NCI-H1694 treated with DMSO at 0.1 percent for 48 hours (cell line): ENCODE measurements at places on chromosomes 3 and 15.

GRCh38 chr3:42906070-42906847, at the start of gene ZNF662:
Gene ZNF662, plus strand, starts transcription at chr3:42906142. Its CDS starts 1,973 bp downstream, at chr3:42908115.
- no peak for DNase-seq

DNA sequence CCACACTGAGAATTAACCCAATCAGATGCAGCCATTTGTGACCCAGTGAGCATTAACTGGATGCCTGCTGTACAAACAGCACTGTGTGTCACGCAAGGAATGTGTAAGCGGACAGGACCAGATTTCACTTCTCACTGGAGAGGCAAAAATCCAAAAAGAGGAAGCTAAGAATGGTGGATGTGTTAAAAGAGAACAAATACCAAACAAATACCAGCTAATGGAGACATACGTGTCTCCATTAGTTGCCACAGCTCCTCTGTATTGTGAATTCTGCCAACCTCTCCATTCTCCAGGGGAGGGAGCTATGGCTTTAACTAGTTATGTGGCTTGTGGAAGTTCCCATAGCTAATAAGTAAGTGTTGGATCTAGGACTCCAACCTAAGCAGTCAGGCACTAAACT, 2.6 kb downstream of the LTF start:
- DNase-seq, result no peak

DNA sequence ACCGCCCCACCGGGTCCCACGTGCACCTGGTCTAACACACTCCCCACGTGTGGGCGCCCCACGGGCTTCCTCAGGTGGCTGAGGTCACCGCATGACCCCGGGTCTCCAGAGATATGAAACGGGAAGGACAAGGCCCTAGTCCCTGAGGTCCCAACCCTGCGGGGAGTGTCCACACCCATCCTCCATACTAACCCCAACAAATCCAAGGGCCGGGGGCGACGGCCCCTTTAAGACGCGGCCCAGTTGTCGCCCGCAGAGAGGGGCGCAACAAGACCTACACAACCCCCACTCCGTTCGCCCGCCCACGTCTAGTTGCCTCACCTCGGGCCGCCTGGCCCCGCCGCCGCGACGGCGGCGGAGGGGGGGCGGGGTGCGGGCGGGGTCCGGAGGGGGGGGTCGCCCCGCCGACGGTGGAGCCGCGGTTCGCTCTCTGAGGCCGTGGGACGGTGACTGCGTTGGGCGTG, 396 bp downstream of the INO80 start:
- DNase-seq, result no peak

DNA sequence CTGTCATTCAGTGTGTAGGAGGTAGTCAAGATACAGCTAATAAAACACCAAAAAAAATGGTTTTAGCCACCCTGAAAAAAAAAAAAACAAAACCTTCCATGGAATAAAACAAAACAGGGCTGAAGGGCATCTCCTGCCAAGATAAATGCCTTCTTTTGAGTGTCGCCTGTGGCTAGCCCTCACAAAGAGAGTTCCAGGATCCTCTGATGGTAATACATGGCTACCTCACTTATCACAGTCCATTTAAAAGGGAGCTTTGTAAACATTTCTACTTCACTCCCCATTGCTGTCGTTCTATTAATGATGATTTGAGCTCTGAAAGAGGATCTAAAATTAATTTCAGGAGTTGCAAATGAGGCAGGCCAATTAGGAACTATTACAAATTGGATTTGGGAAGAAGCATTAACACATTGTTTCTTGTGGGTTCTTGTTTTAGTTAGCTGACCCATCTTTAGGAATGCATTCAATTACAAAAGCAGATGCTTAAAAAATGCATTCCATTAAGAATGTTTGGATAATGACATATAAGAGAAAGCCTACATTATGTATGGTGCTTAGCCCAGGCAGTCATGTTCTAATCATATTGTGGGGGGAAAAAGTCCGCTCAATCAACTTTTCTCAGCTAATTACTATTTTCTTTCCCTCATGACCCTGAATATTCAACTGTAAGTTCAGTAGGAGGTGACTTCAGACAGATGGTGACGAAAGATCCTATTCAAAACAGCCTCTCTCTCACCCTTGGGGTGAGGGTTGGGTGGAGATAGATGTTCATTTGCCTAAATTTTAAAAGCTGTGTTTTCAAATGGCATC, 255.1 kb upstream of the WNT5A start:
- no peak for DNase-seq

DNA sequence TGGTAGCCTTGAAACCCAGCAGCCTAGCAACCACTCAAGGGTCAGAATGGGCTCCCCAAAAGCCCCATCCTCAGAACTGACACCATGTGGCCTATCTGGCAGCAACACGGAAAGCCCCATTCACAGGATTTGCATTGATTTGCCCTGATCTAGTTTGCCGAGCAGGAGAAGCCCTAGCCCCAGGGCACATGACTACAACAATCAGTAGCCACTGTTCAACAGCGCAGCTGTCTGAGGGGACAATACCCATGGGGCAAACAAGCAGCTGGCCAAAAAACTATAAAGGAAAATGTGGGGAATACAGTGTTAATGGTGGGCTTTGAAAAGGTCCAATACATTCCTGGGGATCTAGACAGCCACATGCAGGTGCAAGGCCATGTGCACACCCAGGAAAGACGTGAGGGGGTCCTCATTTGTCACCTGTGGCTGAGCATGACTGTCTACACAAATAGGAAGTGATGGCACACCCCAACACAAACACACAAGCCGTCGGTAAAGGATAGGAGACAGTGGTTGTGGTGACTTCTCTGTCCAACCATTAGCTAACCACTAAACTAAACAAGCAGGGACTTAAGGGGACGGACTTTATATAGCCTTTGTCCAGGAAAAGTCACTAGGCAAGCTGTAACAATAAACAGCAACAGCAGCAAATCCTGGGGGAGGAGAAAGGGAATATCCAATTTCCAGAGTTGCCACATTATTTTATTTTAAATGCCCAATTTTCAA, 113.7 kb downstream of the LRIG1 start:
- no peak for DNase-seq

GRCh38 chr3:170144437-170144843, 37.1 kb downstream of the PHC3 start:
- no peak for DNase-seq

DNA sequence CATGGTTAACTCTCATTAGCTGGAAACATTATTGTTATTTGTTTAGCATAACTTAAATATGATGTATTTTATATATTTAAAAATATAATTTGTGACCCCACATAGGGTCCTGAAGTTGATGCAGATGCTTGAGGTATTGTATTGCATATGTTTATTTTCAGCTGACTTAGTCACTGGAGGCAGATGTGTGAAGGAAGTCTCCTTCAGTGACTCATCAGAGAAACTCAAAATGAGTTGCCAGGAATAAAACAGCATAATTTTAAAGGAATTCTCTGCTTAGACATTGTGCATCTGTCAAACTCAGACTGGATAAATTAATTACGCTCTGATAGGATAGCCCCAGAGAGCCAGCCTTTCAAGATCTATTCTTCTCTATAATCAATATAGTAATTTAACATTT, 7.9 kb upstream of the OR4F6 start:
- no peak for DNase-seq

DNA sequence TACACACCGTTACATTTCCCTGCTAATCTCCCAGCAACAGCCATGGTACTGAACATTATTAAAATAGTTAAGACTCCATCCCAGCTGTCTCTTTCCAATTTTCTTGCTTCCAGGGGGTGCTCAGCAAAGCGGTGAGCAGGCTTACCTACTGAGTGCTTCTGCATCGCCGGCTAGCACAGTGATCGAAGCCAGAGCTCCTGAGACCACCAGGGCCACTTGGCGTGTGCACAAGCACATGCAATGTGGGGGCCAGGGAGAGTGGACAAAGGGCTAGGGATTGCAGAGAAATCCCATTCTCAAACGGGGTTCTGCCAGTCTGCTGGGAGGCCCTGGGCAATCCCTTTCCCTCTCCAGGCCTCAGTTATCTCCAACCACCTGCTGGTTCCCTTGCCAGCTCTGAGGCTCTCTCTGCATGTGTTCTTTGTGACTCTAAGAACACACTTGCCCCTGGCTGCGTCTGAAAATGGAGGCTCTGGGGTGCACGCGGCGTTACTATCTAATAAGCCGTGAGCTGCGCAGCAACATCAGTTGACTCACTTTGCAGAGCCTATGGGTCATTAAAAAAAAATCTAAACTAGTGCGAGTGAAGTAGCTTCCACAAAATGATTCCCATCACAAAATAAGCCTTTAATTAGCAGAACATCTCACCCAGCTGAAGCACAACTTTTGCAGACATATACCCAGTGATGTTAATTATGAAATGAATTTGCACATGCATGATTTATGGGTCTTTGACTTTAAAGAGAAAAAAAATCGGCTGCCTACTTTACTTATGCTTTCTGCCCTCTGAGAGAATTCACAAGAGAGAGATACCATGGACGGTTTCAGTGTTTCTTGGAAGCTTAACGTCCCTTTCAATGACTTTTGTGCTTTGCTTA, 271.5 kb downstream of the TLE3 start:
- DNase-seq, result no peak

DNA sequence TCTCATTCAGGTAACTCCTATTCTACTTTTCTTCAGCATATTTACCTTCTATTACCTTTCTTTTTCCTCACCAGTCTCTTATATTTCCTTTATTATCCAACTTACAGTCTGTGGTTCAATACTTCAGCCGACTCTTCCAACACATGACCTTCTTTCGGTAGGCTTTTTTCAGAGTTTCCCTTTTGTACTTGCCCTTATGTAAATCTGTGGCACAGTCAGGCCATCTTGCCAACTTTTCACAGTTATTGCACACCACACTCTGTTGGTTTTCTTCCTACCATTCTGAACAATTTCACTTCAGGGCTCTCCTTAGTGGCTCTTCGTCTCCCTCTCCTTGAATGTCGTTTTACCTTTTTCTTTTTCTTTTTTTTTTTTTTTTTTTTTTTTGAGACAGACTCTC, 427.8 kb downstream of the LPP start:
- DNase-seq, result no peak

DNA sequence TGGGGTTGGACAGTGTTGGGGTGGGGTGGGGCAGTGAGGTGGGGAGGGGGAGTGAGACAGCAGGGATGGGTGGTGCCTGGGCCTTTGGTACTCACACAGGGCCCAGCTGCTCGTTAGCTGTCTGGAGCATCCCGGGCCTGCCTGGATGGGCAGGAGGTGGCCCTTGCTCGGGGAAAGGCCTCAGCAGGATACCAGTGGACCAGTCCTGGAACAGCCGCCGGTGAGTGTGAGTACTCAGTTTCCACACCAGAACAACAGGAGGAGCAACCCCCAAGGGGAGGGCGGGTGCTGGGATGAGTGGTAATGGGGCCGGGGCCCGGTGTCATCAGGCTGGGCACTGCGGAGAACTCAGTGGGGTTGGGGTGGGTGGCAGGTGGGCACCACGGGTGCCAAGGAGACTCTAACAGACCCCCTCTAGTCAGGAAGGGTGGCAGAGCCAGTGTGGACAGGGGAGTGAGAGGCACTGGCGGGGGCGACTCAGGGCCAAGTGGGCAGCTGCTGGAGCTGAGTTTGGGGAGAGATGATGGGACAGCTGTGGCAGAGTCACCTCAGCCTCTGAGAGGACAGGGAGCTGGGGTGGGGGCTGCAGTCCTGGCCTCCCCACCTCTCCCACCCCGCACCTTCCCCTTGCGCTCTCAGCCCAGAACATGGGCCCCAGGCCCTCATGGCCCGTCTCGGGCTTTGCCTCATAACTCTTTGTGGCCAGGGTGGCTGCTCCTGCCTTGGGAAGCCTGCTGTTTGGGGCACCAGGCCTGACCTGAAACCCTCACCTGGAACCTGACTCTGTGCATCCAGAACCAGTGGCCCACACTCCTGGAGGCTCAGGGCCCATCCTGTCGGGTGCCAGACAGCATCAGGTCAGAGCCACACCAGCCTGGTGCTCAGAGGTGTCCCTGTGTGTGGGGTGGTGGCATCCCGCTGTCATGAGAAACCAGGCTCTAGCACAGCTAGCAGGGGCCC, 52.1 kb upstream of the PRR23E start:
- no peak for DNase-seq

DNA sequence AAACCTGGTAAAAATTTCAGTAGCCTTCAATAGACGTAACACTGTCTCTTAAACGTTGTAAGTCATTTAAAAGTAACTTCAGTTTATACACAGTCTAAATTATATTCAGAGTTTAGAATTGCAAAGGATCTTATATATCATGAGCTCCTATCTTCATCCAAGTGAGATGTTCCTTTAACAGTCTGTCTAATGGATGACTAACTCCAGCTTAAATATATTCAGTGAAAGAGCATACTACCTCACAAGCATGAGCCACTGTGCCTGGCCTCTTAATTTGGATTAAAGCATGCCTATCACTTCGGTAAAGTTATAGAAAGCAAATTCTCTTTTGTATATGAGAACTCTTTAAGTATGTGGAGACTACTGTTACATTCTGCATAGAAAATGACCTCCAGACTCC, 7.0 kb downstream of the FYTTD1 start:
- no peak for DNase-seq

- DNase-seq, result no peak
Observed at GRCh38 chr3:138890555-138891187, 55.9 kb upstream of the PIK3CB start.

DNA sequence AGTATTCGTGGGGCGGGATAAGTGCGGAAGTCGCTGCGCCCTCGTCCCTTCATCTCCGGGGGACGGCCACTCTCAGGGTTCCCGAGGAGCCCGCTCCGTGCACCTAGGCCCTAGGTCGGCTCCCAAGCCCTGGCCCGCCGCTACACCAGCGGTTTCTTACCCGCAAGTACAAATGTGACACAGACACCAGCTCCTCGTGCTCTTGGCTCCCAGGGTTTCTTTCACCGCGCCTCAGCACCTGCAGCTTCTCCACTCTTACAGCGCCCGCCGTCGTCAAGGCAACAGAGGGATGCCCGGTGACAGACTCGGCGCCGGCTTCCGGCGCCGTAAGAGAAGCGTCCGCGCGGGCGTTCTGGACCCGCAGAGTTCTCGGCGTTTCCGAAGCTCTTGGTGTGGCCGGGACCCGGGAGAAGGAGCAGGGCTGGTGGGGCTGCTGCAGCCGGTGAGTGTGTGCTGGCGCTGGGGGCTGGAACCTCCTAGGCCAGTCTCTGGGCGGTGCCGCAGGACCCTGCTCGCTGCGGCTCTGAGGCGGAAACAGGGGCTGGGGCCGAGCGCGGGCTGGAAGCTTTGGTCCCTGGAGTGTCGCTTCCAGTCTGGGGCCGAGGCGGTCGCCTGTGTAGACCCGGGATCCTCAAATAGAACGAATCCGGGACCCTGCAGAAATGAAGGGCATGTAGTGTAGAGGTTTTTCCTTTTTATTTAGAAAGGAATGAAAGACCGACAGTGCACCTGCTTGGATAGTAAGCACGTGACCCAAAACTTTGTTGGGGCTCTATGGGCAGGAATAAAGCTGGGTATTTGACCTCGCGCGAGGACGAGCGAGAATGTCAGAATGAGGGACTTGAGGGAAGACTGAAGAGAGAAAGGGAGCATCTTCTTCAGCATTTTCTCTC, 155.4 kb upstream of the GOLGA6L4 start:
- DNase-seq, result peak; percentile 2
